ENCODE measurements at places on chromosomes 7 and 10.

DNA sequence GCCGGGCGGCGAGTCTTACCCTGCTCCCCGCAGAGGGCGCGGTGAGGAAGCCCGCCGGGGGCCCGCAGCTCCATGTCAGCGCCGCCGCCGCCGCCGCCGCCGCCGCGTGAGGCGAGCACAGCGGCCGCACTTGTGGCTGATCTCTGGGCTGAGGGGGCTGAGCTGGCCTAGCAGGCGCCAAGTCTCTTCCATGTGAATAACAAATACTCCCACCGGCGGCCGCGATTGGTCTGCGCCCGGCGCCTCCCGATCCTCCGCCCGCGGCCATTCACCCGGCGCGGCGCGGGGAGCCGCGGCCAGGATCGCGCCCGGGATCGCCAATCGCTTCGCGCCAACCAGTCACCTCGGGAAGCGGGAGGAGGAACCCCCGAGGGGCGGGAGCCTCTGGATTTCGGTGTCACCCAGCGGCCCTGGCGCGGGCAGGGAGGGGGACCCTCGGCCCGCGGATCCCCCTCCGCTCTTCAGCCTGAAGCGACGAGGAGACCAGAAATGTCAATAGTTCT is at the start of gene GRM8:
Gene GRM8, minus strand, starts transcription at position 164 of the 503 bp plus-strand sequence.
- DNase-seq: peak; percentile 21

DNA sequence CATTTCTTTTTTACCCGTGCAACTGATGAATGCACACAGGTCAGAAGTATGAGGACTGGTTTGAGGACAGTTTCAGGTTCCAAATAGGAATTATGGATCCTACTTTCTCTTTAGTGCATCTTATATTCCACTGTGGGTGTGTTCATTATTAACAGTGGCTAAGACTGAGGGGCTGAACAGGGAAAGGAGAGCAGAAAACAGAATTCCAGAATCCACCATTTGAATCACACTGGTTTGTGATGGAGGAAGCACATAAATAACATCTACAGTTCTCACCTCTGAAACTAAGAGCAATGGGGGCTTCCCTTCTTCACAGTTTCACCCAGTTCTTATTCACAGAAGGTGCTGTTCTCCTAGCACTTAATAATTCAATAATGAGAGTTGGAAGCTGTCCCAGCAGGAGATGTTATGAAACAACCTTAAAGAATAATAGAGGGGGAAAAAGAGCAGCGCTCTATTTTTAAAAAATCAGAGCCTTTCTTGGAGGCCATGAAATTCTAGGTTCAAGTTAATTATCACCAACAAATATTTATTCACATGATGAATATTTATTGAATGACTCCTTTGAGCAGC is 205.1 kb downstream of the CREB5 start:
- no peak for DNase-seq

DNA sequence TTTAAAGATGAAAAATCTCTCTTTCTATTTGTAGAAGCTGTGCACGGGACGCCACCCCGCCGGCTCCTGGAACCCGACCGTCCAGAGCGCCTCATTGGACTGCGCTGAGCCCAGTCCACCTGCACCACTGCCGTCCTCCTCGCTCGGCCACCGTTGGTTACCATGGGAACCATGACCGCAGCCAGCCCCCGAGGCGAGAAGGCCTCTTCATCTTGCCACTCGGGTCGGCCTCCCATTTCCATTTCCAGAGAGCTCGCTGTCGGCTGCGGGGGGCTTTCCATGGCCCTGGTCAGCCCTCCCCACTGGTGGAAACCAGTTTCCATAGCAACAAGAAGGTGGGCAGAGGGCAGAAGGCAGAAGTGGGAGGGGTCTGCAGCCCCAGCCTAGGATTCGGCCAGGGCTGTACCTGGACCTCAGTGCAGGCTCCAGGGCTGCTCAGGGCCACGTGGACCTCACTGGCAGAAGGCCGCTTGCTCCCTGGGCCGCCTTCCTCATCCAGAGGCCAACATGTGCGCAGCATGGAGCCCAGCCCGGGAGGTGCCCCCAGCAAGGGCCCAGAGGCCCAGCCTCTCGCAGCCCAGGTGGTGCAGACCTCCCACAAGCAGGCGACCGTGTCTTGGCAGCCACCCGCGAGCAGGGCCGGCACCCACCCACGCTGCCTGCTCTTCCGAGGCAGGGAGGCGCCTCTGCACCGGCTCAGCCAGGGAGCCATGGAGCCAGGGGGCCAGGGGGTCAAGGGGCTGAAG is 283.5 kb upstream of the PPP2R2D start:
- DNase-seq: no peak

GRCh38 chr7:143902332-143902899 is 440 bp upstream of the TCAF1 start:
- no peak for DNase-seq

DNA sequence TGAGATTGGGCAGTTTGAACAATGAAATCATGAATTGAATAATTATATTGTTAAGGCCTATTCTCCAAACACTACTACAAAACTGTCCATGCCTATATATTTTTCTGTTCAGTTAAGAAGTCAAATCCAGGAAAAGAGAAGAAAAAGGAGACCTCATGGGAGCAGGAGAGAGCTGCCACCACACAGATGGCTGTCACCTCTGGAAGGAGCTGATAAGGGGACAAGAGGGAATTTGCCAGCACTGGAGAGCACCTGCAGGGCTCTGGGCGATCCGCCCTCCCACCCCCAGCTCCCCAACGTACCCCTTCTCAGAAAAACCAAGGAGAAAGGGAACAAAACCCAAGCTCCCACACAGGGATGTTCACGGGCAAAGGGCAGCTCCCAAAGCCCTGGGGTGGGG is 227.8 kb downstream of the TNS3 start:
- no peak for DNase-seq

GRCh38 chr10:97892506-97892905 is 42.9 kb downstream of the GOLGA7B start:
- no peak for DNase-seq

All from A549 (cell line).